Activated T-cell treated with anti-CD3 and anti-CD28 coated beads, Interleukin-2, amount 50 U/mL, for 72 hours (primary cell): ENCODE measurements at places on chromosomes 2 and 18. TPM values are rescaled to one million over a fixed set of nuclear protein-coding genes. Genes with fewer than 3 reads are reported as not detected.

Gene REG1B
- total RNA-seq, result not detected

Gene FSHR
- total RNA-seq, result not detected

Gene TTC27
- total RNA-seq, result 27.8 TPM

Gene ANKRD30B
- total RNA-seq, result not detected

Gene ABCB11
- total RNA-seq, result not detected

DNA sequence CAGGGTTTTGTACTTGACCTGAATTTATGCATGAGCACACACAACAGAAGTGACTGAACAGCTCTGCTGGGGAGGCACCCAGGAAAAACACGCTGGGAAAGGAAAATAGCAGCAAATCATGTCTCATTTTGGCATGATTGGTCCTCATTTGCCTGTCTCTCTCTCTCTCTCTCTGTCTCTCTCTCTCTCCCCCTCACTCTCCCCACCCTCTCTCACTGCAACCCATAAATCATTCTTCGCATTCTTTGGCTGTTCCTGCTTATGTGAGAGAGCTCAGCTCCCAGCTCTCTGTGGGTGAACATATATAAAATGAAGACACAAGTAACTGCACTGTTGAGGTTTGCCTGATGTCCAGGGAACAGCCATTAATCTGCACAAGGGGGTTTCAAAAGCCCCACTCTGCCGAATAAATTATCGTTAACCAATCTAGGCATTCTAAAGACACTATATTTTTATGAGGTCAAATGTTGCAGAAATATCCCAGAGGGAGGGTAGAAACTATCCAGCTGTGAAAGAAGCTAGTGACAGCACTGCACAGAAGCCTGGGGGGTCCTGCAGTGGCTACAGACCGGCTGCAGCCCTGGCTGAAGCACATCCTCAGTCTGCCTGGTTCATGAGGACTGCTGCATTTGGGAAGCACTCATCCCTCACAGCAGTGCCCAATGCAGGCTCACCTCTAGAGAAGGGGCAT, 260.3 kb downstream of the AFF3 start:
- H3K27ac ChIP-seq, result no peak overlapping the region
- H3K4me1 ChIP-seq, result no peaks in the 10 kb centered on the region
- no peak overlapping the region for H3K4me3 ChIP-seq
- no peak for DNase-seq
- no peaks in the 10 kb centered on the region for H3K36me3 ChIP-seq

- H3K27ac ChIP-seq, result no peak overlapping the region
- H3K4me1 ChIP-seq, result no peaks in the 10 kb centered on the region
- DNase-seq, result no peak
- H3K4me3 ChIP-seq, result no peak overlapping the region
- no peaks in the 10 kb centered on the region for H3K36me3 ChIP-seq
Measured at GRCh38 chr2:156038021-156038420, 294.5 kb downstream of the NR4A2 start.

- H3K4me1 ChIP-seq, result no peaks in the 10 kb centered on the region
- no peak overlapping the region for H3K4me3 ChIP-seq
- H3K27ac ChIP-seq, result no peak overlapping the region
- H3K36me3 ChIP-seq, result peaks cover 1% of the 10 kb centered on the region
Measured at GRCh38 chr2:153132418-153132817, 346.1 kb downstream of the RPRM start.

GRCh38 chr2:54871457-54872107, 148.1 kb downstream of the EML6 start:
- no peaks in the 10 kb centered on the region for H3K36me3 ChIP-seq
- no peak overlapping the region for H3K27ac ChIP-seq
- peaks cover 13% of the 10 kb centered on the region for H3K4me1 ChIP-seq
- no peak overlapping the region for H3K4me3 ChIP-seq

DNA sequence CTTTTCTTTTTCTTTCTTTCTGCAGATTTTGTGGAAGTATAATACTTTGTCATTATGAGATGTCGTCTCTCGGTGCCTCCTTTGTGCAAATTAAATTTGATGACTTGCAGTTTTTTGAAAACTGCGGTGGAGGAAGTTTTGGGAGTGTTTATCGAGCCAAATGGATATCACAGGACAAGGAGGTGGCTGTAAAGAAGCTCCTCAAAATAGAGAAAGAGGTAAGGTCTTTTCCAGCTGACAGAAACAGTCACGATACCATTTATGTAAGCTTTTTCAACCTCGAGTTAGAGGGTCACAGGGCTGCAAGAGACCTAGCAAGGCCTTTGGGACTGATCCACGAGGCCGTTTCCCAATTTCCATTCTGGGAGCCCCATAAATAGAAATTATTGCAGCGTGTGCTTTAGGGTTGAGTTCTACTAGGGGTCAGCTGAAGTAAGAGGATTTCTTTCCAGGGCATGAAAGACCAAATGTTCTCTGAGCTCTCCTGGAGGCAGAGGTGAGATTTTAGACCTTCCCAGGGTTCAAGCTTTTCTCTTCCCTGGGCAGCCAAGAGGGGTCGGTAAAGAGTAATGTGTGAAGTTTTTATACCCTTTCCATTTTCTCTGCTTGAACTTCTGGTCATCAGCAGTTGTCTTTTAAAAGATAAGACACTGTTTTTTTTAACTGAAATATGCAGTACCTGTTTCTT, 15.5 kb downstream of the MAP3K20 start:
- no peak overlapping the region for H3K4me3 ChIP-seq
- no peak overlapping the region for H3K27ac ChIP-seq
- no peak for DNase-seq
- H3K27me3 ChIP-seq, result peaks cover 38% of the 10 kb centered on the region

DNA sequence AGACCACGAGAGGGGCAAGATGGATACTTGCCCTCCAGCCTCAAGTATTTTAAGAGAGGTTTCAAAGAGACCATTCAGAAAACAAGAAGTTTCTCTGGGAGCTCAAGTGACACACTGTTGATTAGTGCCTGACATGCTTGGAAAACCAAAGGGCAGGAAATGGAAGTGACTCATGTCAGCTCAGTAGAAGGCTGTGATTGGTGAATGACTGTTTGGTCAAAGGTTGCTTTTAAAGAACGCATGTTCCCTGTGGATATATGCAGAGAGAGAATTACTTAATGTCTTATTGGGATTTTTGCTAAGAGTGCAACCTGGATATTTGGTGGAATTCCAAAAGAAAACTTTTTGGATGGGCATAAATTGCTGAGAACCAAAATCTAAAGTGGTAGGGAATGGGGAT, 549.9 kb downstream of the XIRP2 start:
- H3K4me3 ChIP-seq, result no peak overlapping the region
- H3K27ac ChIP-seq, result no peak overlapping the region
- no peaks in the 10 kb centered on the region for H3K27me3 ChIP-seq
- no peaks in the 10 kb centered on the region for H3K36me3 ChIP-seq

GRCh38 chr2:22807872-22808271, 577.1 kb upstream of the KLHL29 start:
- DNase-seq, result no peak
- H3K4me1 ChIP-seq, result no peaks in the 10 kb centered on the region
- H3K27me3 ChIP-seq, result no peaks in the 10 kb centered on the region
- no peak overlapping the region for H3K4me3 ChIP-seq
- no peaks in the 10 kb centered on the region for H3K36me3 ChIP-seq

GRCh38 chr2:3039188-3040065, 338.2 kb downstream of the EIPR1 start:
- no peak overlapping the region for H3K27ac ChIP-seq
- H3K4me1 ChIP-seq, result no peaks in the 10 kb centered on the region
- no peak for DNase-seq
- H3K4me3 ChIP-seq, result no peak overlapping the region
